Cardiac muscle cell (in vitro differentiated cells and primary cell): ENCODE measurements at places on chromosomes 3 and 15. TPM values are rescaled to one million over a fixed set of nuclear protein-coding genes. Genes with fewer than 3 reads are reported as not detected.
A peak's percentile ranks its signal among the peaks of the same experiment; 100 is the strongest.

GRCh38 chr15:55255714-55256113 is 33.9 kb downstream of the RAB27A start:
- H3K4me3 ChIP-seq: no peak overlapping the region
- H3K36me3 ChIP-seq: no peaks in the 10 kb centered on the region
- no peak for DNase-seq
- H3K27ac ChIP-seq: no peak overlapping the region

DNA sequence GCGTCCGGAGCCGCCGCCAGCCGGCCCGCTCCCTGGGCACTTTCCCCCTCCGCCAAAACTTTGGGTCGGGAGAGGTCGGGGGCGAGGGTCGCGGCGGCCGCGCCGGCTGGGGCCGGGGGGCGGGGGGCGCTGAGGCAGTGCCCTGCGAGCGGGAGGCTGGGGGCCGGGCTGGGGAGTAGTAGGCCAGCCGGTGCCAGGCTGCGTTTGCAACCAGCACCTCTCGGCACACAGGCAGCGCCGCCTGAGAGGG is 452 bp downstream of the BBX start:
- H3K27ac ChIP-seq: peak overlapping the region; percentile 83
- peaks cover 6% of the 10 kb centered on the region for H3K4me1 ChIP-seq
- peak overlapping the region; percentile 68 for H3K4me3 ChIP-seq
- H3K27me3 ChIP-seq: no peaks in the 10 kb centered on the region

KLHL6 gene
- total RNA-seq: 0.03 and 0.04 TPM in 2 replicates

GOLGA8G gene
- 0.15 TPM in 1 of 2 replicates, not detected in the other for total RNA-seq
